Activated CD4-positive, CD25-positive, alpha-beta regulatory T cell treated with anti-CD3 and anti-CD28 coated beads, Interleukin-2, amount 50 U/mL, for 72 hours (primary cell): ENCODE measurements at places on chromosomes 2 and 18.

DNA sequence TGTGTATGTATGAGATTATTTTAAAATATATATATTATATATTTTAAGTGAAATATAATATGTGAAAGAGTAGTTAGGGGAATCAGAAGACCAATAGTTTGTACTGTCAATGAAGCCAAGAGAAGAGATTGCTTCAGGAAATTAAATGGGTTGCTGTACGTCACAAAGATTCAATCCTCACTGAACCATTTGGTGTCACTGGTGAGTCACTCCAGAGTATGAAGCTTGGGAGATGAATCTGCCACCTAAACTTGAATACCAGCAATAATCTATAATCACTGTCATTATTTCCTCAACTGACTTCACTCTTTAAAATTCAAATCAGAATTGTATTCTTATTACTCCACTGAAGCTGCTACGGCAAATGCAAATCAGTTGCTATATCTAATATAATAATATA, 41.9 kb upstream of the SCN9A start:
- no peak for DNase-seq

GRCh38 chr2:136175868-136176267, 57.9 kb upstream of the CXCR4 start:
- no peak for DNase-seq

DNA sequence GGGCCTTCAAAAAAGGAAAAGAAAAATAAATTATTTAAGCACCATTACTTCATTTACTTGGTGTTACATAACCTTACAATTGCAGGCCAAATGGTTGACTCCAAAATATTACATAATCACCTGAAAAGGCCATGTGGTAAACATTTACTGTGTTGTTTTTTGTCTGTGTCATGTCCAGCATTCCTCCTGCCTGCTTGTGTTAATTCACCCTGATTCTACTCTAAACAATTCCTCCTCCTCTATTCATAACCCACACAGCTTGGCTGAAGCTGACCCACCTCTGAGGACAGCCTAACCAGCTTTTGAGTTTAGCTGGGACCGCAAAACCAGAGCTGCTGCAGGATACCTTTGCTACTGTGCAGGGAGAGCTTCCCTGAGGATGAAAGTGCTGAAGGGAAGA, 35.4 kb downstream of the TMX3 start:
- DNase-seq, result no peak

- no peak for DNase-seq
Observed at GRCh38 chr2:199431746-199432213, 26.0 kb downstream of the SATB2 start.

DNA sequence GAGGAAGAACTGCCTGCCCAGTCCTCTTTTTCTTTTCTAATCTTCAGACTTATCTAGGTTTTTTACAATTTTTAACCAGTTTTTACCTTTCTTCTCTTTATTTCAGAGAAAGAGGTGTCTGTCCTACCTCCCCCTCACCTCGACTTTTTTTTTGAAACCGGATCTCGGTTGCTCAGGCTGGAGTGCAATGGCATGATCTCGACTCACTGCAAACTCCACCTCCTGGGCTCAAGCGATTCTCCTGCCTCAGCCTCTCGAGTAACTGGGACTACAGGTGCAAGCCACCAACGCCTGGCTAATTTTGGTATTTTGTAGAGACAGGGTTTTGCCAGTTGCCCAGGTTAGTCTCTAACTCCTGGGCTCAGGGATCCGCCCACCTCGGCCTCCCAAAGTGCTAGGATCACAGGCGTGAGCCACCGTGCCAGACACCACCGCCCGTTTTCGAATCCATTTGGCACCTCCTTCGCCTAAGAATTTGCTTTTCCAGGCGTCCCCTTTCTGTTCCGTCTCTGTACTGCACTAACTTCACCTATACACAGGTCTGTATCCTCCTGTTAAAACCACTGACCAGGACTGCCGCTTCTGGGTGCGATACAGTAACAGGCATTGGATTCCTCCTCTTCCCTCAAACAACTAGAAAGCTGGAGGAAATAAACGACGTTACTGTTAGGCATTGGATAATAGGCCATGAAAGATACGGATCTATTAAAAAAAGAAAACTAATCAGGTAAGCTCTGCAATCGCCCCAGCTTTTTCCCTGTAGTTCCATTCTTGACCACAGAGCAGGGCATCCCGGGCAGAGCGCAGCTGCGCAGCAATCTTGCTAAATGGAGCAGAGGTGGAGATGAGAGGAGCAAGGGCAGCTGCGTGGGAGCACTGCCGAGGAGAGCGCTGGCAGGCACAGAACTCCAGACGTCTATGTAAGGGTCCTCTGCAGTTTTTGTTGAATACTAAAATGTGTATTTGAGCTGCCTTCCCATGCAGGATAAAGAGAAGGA, 69.9 kb downstream of the ZC3H6 start:
- DNase-seq, result no peak

- peak; percentile 63 for DNase-seq
Observed at GRCh38 chr2:231687133-231687852, 21.0 kb upstream of the PTMA start.
